Activated gamma-delta T cell (primary cell): ENCODE measurements at places on chromosomes 11 and 22.
A peak's percentile ranks its signal among the peaks of the same experiment; 100 is the strongest.

GRCh38 chr11:58564231-58564630 is 11.4 kb downstream of the LPXN start:
- DNase-seq, result no peak

GRCh38 chr22:23396362-23397007 is 183.6 kb downstream of the IGLL1 start:
- no peak for DNase-seq

DNA sequence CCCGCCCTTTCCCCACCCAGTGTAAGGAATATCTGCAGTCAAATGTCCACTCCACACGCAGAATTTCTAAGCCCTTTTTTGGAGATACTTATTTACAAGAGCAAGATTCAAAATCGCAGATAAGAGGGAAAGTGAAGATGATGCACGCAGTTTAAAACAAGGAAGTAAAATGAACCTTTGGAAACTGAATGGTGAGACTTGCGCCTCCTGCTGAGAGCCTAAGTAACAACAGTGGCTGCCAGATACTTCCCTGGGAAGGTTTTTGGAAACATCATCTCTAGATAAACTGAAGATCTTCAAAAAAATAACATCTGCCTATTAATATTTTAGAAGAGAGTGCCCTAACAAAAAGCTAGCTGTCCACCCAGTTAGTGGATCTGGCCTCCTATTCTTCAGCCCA is 963.1 kb upstream of the FAT3 start:
- no peak for DNase-seq

DNA sequence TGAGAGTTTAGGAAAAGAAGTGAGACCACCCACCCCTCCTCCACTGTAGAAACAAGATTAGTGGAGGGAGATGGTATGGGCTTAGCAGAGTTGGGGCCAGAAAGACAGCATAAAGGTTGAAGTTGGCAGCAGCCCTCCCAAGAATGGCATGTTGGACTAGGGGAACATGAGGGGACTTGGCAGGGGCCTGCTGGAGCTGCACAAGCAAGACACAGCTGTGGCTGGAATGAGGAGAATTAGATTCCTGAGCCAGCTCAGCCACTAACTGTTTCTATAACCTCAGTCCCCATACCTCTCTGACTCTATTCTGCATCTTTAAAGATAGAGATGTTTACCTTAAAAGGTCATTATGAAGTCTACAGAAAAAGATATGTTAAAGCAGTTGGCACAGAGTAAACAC is 13.2 kb downstream of the MAP6 start:
- DNase-seq, result no peak

DNA sequence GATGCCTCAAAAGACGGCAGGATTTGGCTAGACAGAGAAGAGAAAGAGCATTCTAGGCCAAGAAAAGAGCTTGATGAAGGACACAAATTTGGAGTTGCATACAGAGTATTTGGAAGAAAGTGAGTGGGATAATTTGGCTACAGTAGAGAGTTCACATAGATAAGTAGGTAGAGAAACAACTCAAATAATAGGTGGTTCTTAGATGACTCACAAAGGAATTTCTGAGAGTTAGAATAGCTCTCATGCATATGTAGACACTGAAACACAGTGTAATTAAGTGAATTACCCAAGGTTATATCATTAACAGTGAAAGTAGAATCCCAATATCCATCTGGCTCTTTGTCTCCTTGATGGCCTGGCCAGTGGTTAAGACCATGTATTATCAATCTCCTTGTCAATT is 228.6 kb upstream of the DDI1 start:
- no peak for DNase-seq

DNA sequence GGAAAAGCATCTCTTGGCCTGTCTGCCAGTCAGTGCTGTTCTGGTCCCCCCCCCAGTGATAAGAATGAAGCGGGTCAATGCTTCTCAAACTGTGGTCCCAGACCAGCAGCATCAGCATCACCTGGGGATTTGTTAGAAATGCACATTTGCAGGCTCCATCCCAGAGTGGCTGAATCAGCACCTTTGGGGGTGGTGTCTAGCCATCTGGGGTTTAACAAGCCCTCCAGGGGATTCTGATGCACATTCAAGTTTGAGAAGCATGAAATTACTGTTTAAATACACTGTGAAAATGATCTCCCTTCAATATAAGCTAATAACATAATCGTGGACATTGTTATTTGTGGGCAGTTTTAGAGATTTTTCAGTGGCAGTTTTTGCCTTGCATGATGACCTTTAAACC is 133.5 kb downstream of the MYO18B start:
- no peak for DNase-seq

- DNase-seq, result no peak
Measured at GRCh38 chr11:107777110-107777509, 65.3 kb upstream of the SLN start.

DNA sequence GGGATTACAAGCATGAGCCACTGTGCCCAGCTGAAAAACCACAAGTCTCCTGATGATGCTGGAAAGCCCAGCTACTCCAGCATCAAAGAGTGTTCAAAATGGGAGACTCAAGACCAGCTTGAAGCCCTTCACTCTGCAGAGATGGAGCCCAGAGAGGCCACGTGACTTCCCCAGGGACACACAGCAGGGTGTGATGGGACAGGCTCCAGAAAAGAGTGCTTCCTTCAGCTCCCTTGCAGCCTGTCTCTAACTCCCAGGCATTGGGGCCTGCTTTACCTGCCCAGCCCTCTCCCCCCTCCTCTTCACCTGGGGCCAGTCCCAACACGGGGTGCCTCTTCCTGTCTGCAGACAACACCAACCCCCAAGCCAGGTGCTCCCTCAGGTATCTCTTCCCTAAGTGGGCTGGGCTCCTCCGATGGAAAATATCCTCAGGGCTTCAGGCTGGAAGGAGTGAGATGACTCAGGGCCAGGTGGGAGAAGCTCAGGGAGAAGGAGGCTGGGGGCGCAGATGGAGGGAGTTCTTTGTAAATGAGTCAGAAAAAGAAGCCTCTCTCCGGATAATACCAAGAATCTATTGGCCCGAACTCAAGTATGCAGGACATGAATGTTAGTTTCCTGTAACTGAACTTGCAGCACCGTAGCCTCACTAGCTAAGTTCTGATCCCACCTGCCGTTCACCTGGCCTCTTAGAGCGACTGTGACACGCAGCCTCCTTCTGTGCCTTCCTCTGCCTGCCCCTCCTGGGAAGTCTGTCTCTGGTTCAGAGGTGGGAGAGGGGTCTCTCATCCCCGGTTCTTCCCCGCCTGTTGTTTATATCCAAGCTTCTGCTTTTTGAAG is 326.6 kb downstream of the MN1 start:
- no peak for DNase-seq

- no peak for DNase-seq
Measured at GRCh38 chr22:48259991-48260670, 1497.7 kb downstream of the TBC1D22A start.

GRCh38 chr11:33976495-33977199 is 74.9 kb upstream of the CAPRIN1 start:
- DNase-seq, result no peak

DNA sequence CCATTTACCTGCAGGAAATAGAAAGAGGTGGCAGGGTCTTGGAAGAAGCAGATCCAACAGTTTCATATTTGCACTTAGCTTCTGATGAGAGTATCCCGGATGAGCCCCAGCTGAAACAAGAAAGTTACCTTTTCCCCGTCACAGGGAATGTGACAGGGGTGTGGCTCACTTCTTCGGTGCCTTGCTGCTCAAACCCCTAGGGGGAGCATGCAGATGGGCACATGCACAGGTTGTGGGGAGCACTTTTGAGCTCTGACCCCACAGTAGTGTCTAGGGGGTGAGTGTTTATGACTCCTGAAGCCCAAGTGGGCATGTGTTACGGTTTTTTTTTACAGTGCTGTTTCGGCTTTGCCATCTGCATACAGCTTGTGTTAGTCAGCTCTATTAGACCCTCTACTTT is 1221.0 kb downstream of the JRKL start:
- no peak for DNase-seq

- DNase-seq, result no peak
Measured at GRCh38 chr22:45083659-45084305, 74.0 kb upstream of the PHF21B start.

GRCh38 chr22:29167032-29167911 is 38.4 kb upstream of the EMID1 start:
- no peak for DNase-seq

GRCh38 chr11:655036-655726 is 18.1 kb downstream of the DRD4 start:
- DNase-seq, result no peak

GRCh38 chr22:48365386-48365785 is 1462.3 kb downstream of the BRD1 start:
- no peak for DNase-seq

GRCh38 chr11:113184498-113184897 is 129.9 kb upstream of the TTC12 start:
- DNase-seq, result no peak

GRCh38 chr11:6799402-6799801 is at the start of gene OR6A2:
TSS of gene OR6A2 (minus strand) at chr11:6799689. CDS start at chr11:6795708, 3,981 bp downstream.
- no peak for DNase-seq

DNA sequence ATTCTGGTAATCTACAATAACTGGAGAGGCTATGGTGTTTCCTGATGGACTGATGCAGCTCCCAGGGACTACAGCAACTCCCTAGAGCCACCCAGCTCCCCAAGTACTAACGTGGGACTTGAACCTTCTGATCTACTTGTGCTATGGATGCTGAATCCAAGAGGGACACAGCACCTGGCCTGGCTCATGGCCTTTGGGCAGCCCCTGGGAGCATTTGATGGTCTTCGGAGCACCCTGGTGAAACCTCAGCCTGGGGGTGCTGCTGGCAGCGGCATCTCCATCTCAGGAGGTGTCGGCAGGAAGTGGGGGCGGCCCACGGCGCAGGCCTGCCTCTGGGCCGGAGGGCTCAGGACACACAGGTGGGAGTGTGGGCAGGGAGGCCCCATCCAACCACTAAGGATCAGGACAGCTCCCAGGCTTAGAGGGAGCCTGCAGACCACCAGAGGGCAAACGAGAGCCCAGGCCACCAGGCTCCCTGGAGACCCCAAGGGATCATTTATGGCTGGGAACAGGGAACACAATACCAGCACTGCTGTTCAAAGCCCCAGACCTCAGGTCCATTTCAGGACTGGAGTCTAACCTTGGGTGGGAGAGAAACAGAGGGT is 8.7 kb downstream of the EHD1 start:
- no peak for DNase-seq

- peak; percentile 53 for DNase-seq
Measured at GRCh38 chr11:86800076-86800959, at the start of gene PRSS23. TSS of gene PRSS23 (plus strand) at chr11:86800542. CDS start at chr11:86807644, 7,102 bp downstream.

GRCh38 chr11:47271961-47272661 is 2.2 kb downstream of the MADD start:
- DNase-seq, result no peak

- DNase-seq, result no peak
Measured at GRCh38 chr22:20761536-20761935, 12.4 kb upstream of the SERPIND1 start.

- DNase-seq, result no peak
Measured at GRCh38 chr11:8759634-8760033, 77.0 kb downstream of the RPL27A start.

- no peak for DNase-seq
Measured at GRCh38 chr11:64917663-64917995, 620 bp upstream of the ATG2A start.

- DNase-seq, result no peak
Measured at GRCh38 chr11:6841694-6842093, 3.8 kb upstream of the OR10A5 start.
